ENCODE measurements at places on chromosomes 1 and 21.

DNA sequence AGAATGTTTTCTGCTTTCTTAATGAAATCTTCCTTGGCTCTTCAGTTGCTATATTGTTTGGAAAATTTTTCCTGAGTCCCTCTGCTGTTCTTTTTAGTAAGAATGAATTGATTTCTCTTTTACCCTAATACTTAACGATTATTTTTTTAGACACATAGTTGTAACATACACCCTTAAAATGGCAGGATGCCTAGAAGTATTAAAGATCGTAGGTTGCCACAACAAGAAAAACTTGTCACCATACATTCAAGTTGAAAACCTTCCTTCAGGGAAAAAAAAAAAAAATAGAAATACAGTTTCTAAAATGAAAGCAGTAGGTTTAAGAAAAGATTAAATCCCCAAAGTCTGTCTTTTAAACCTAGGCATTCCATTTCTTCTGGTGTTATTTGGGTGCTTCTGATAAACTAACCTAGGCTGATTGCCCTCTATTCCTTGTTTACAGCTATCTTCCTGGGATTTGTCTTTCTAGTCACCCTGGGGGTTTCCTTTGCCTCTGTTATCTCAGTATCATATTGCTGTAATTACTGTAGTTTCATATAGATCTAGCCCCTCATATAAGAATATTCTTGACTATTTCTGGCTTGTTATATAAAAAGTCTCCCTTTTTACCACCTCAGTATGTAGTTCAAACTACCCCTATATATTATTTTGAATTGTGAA, 16.8 kb downstream of the SUCO start:
- no peak for DNase-seq

DNA sequence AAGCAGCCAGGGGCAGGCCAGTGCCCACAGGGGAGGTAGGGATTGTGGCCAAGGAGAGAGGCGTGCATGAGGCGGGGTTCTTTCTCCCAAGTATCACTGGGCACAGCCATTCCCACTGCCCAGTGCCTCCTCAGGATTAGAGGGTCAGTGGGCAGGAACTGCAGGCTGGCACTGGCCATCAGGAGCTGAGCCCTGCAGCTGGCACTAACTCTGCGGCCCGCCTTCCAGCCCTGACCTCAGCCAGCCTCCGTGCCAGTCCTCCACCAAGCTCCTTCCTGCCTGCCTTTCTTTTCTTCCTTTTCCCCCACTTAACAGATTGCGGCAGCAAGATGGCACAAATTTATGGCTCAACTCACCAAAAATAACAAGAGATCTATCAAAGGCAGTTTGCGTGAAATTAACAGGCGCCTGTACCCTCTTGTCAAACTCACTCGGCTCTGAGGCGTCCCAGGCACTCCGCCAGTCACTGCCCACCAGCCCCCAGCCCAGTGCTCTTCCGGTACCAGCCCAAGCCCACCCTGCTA, 11.1 kb downstream of the ADGRB2 start:
- peak; percentile 39 for DNase-seq

GRCh38 chr1:195617106-195617505, 991.1 kb downstream of the KCNT2 start:
- DNase-seq, result no peak

DNA sequence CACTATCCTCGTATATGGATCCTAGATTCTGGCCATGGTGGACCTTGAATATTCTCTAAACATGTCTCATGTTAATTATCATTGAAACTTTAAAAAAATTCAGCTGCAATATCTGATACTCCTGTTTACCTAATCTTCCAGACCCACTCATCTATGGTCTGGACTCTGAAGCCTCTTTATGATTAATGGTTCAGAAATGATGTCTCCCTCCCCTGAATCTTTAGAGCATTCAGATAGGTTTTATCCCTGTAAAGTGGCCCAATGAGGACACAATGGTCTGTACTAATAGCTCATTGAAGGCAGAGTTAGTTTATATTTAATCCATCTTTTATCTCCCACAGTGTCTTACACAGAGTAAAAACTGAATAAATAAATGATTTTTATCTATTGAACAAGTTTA, 53.0 kb upstream of the DUSP10 start:
- DNase-seq, result no peak

- DNase-seq, result peak; percentile 68
Observed at GRCh38 chr1:86703696-86704457, 499 bp upstream of the SH3GLB1 start.

- DNase-seq, result no peak
Observed at GRCh38 chr1:180462102-180462501, 40.3 kb downstream of the ACBD6 start.

DNA sequence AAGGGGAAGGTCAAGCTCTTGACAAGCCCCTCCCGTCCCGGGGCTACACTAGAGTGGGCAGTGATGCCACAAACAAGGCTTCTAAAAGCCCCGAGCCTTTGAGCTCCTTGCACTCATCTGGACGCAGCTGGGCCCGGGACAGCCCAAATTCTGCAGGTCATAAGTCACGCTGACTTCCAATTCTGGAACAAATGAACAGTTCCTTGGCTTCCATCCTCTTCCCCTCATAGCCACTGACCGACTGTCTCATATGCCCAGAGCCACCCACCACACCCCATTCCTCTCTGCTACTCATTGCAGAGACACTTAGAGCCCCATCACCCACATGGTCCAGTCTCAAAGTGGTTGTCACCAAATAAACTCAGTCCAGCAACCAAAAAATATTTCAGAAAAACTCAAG, 32.8 kb upstream of the PRELP start:
- no peak for DNase-seq

All from occipital lobe (tissue), 3 donors.